Stimulated activated CD8-positive, alpha-beta memory T cell treated with anti-CD3 and anti-CD28 coated beads, Interleukin-4, amount 100 ng/mL, for 1 hour (primary cell): ENCODE measurements at places on chromosomes 1 and 21.

- DNase-seq: no peak
Measured at GRCh38 chr1:216055004-216055403, 368.2 kb downstream of the USH2A start.

DNA sequence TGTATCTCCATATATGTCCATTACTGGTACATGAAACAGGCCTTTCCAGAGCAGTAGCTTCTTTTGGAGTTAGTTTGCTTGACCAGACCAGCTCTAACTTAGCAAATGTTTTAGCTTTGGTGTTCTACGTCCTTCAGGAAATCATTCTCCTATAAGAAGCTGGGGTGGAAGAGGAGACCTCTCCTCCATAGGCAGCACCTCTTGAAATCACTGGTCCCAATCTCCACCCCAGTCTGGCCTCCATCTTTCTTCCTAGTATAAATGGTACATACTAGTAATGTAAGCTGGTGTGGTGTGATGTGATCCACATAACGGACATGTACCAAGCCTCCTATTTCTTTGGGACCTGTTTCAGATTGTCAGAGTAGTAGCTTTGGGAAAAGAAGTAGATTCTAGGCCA is 171.4 kb downstream of the DHRS3 start:
- no peak for DNase-seq

DNA sequence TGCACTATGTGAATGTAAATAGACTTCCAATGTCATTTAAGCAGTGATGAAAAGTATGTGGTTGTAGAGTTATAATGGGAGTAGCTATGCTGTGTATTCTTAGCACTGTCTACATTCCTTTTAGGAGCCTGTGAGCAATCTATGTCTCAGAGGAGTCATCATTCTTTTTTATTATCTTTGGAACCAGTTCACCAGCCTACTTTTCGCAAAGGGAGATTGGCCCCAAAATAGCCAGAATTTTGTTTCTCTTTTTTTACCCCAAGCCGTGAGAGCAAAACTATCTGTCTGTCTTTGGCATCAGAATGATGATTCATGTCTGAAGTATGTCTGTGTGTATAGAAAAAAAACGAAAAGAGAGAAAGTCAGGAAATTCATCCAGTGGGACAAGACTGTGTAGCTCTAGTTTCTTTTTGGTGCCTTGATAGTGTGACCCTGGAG is 44.2 kb downstream of the OSBPL9 start:
- no peak for DNase-seq

GRCh38 chr1:67616394-67616985 is 68.5 kb upstream of the GADD45A start:
- DNase-seq: no peak
